ENCODE measurements at places on chromosomes 7 and 10.

GRCh38 chr10:44947371-44948152 lies 12.0 kb upstream of the RASSF4 start:
- no peak for DNase-seq

- peak; percentile 59 for DNase-seq
Observed at GRCh38 chr10:119650692-119651513, at the start of gene BAG3. Gene BAG3 (plus strand): TSS chr10:119651380. CDS start chr10:119651676, 296 bp downstream.

DNA sequence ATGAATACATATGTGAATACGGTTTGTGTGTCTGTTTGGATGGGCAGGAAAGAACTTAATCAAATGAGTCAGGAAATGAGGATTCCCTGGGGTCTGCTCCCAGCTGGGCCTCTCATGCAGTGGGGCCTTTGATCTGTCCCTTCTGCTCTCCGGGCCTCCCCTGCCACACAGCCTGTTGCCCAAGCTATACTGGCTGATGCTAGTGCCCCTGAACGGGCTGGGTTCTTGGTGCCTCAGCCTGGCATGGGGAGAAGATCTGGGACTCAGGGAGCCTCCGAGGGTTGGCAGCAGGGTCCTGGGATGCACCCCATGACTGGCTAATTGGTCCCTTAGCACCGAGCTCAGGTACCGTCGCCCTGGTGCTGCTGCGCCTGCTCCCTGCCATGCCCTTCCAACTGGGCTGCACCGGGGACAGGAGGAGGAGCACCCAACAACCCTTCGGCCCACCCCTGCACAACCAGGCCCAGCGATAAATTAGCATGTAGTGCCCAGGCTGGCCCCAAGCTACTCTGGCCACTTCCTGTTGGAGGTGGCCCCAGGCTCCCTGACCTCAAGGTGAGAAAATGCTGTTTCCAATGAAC lies 59.9 kb upstream of the DUSP5 start:
- no peak for DNase-seq

- no peak for DNase-seq
Observed at GRCh38 chr10:92042541-92042940, 119.0 kb downstream of the BTAF1 start.

DNA sequence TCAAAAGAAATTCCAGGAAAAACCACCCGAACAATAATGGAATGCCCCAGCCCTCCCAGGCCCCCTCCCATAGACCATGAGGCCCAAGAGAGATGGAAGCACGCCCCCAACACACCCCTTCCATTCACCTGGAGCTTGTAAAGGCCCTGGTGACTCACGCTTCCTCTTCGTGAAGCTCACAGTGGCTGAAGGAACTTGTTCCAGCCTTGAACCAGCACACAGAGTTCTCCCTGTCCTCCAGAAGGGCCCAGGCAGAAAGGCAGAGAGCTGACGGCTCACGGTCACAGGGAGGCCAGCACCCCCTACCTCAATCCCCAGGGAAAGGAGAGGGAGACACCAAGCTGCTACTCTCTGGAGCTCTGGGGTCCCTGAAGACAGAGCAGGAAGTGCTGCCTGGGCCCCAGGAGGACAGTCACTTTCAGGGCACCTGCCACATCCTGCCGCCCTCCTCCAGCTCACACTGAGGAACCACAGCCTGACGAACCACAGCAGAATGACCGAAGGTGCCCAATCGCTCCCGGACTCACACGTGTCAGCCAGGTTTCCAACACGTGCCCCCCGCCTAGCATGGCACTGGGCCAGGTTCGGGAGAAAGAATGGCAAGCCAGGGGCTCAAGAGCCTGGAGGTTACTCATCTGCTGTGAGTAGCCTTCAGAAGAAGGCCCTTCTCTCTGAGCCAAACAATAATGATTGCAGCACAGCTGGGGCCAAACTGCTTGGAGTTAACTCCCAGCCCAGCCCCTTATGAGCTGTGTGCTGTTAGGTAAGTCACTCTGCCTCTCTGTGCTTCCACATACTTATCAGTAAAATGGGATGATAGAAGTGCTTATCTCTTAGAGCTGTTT lies 52.8 kb downstream of the DLG5 start:
- no peak for DNase-seq

Measured in cortex of kidney (tissue), 1 donor.